GM13977 (cell line): ENCODE measurements at places on chromosomes 16 and 17.

GRCh38 chr17:67041531-67041930, 2.8 kb upstream of the CACNG1 start:
- DNase-seq, result no peak

GRCh38 chr17:33509331-33509730, 216.2 kb upstream of the ASIC2 start:
- no peak for DNase-seq

GRCh38 chr17:41781404-41782110, 5.0 kb downstream of the JUP start:
- no peak for DNase-seq

GRCh38 chr16:90018652-90019542, at the start of gene DBNDD1:
Gene DBNDD1 (minus strand): TSS chr16:90019456. CDS start chr16:90019341, 115 bp downstream.
- no peak for DNase-seq

- DNase-seq, result no peak
These were observed 10.6 kb downstream of the NAA60 start for GRCh38 chr16:3454093-3454492.

DNA sequence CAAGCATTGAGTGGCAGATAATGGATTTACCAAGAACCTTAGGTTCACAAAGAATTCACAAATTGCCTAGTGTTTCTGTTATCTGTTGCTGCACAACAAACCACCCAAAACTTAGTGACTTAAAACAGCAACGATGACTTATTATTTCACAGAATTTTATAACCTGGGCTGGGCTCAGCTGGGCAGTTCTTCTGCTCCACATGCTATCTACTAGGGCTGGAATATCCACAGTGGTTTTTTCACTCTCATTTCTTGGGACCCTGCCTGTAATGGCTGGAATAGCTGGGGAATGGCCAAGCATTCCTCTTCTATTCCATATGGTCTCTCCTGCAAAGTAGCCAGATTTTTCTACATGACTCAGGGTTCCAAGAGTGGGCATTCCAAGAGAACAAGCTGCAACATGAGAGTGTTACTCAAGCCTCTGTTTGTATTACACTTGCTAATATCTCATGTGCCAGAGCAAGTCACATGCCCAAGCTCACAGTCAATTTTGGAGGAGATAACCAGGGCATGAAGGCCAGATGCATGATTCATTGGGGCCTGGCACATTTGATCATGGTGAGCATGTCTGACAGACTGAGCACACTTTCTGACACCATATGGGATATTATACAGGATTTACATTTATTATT, 4.9 kb upstream of the PSMD7 start:
- no peak for DNase-seq
